ENCODE measurements at places on chromosomes 2 and 18.

GRCh38 chr2:235570256-235570655, 76.4 kb downstream of the AGAP1 start:
- DNase-seq = no peak

DNA sequence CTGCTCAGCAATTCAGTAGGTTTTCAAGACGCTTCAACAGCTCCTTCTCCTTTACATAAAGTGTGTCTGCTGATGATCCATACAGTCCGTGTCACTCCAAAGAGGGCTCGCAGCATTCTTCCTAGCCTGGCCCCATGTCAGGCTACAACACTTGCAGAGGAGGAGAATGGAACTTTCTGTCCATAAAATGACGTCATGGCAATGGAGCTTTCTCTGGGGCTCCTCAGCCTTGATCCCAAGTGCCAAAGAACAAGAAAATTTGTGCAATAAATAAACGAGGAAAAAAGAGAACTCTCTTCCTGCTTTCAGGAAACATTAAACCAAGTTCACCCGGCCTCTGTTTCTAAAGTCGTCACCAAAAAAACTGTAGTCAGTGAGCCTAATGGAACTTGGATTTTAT, 199.5 kb upstream of the MEIS1 start:
- no peak for DNase-seq

DNA sequence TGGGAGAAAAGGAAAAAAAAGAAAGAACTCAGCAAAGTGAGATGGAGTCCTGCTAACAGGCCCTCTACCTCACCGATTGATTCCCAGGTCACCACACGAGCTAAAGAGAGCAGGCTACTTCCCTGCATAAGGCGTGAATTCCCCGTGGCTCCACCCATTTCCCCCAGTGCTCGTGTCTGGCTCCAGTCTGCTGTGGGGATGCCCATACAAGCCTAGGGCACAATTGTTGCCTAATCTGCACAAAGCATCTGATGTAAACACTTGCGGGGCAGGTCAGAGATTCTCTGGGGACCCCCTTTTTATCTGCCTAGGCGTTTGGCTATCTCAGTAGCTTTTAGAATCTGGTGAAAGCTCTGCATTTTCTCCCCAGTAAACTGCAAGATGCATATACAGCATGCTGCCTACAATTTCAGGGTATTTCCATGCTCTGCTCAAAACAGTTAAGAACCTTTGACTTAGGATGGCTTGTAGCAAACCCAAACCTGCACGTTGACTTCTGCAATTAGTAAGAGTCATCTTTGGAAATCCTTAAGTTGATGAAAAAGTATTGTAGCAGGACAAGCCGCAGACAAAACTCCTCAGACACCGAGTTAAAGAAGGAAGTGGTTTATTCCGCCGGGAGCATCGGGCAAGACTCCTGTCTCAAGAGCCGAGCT, 34.8 kb downstream of the MYO3B start:
- no peak for DNase-seq

DNA sequence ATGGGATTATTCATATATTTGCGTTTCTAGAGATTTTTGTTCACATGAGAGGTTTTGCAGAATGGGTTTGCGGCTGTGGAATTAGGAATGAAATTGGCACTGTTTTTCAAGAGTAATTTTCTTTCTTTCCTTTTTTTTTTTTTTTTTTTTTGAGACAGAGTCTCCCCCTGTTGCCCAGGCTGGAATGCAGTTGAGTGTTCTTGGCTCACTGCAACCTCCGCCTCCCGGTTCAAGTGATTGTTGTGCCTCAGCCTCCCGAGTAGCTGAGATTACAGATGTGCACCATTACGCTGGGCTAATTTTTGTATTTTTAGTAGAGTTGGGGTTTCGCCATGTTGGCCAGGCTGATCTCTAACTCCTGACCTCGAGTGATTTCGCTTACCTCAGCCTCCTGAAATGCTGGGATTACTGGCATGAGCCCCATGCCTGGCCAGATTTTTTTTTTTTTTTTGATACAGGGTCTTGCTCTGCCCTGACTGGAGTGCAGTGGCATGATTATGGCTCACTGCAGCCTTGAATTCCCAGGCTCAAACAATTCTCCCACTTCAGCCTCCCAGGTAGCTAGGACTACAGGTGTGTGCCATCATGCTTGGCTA, 65.3 kb downstream of the MIB1 start:
- DNase-seq = no peak

- no peak for DNase-seq
These were observed 70.2 kb downstream of the PRKRA start for GRCh38 chr2:178380763-178381162.

DNA sequence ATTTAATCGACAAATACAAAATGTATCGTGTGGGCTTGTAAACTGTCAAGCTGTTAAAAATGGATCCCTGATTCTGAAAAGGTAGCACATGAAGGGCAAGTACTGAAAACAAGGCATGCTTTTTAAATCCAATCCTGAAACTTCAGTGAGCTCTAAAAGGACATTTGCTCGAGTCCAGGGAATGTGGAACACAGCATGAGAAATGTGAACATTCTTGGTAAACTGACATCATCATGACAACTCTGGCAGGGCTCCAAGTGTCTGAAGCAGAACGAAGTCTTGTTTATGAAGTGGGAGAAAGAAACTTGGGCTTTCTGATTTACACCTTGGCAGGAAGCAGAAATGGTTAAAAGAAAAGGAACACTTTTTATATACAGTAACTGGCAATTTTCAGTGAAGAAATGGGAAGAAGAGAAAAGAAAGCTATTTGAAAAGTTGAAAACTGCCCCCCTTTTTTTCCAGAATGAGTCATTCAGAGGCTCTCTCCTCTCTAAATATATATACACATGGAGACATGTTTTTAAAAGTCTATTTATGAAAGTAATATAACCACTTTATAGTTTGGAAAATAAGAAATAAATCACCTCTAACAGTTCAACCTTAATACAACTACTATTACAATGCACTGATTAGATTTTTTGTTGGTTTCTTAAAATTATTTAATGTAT, 120.8 kb downstream of the GAREM1 start:
- no peak for DNase-seq
